ENCODE measurements at places on chromosomes 2 and 18. TPM values are rescaled to one million over a fixed set of nuclear protein-coding genes. Genes with fewer than 3 reads are reported as not detected.
A peak's percentile ranks its signal among the peaks of the same experiment; 100 is the strongest.

DNA sequence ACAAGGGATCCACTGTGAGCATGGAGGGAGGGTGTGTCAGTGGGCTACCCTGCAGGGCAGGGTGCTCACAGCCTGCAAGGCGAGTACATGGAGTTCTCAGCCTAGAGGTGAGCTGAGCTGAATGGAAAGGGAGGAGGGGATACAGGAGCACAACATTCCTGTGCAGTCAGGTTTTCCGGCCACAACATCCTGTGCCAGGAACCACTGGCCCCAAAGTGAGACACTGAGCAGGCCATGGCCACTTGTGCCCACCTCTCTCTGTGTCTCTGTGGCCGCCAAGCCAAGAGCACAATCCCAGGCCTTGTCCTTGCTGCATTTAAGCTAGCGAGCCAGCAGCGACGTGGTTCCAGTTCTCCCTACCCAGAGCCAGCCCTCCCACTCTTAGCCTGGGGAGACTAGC lies 6.1 kb downstream of the DOK1 start:
- no peak overlapping the region for H3K27ac ChIP-seq
- H3K4me1 ChIP-seq, result peaks cover 6% of the 10 kb centered on the region
- H3K4me3 ChIP-seq, result no peak overlapping the region
- peaks cover 39% of the 10 kb centered on the region for H3K27me3 ChIP-seq

- no peak overlapping the region for H3K4me3 ChIP-seq
- peaks cover 24% of the 10 kb centered on the region for H3K27me3 ChIP-seq
- H3K4me1 ChIP-seq, result peaks cover 37% of the 10 kb centered on the region
- H3K36me3 ChIP-seq, result no peaks in the 10 kb centered on the region
Measured at GRCh38 chr2:147433822-147434221, 411.0 kb upstream of the ACVR2A start.

DNA sequence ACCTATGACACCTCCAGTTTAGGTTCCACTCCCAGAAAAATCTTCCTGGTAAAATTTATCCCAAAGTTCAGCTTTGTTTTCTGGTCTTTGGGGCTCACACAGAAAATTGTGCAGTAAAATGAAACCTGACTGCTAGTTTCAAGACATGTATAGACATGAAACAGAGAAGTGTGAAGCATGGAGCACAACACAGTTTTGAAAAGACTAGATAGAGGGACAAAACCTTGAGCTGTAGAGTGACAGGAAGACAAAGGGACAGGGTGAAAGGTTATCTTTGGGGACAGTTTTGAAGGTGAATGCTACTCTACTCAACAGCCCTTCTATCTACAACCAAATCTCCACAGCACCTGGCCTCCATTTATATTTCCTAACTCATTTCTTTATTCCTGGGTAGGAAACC lies 352.6 kb downstream of the RBM43 start:
- H3K4me3 ChIP-seq, result no peak overlapping the region
- H3K4me1 ChIP-seq, result no peaks in the 10 kb centered on the region
- H3K36me3 ChIP-seq, result no peaks in the 10 kb centered on the region
- H3K27me3 ChIP-seq, result peaks cover 10% of the 10 kb centered on the region

DNA sequence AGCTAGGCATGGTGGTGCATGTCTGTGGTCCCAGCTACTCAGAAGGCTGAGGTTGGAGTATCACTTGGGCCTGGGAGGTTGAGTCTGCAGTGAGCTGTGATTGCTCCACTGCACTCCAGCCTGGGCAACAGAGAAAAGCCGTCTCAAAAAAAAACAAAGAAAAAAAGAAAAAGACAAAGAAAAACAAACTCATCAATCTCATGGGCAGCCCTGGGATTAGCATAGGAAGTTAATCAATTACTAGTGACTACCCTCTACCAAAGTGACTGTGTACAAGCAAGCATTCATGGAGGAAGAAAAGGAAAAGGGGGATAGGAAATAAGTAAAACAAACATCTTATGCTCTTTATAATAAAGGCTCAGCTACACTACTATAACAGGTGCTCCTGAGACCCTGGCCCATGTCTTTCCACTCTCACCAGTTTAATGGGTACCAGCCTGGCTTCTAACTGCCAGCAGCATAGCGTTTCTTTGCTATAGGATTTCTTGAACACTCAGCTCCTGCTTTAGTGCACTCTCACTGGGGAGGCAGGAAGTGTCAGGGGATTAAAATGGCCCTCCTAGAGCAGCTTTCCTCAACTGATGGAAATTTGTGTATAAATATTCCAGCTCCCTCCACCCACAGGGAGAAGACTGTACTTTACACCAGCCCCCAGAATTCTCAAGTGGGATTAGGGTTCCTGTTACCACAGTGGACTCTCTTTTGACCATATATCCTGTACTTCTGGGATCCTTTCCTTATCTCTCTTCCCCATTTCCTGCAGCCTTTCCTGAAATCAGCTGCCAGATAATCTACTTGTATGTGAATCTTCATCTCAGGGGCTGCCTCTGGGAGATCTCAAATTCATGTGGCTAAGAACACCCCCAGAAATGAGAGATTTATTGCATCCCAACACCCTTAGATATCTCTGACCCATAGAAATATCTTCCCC lies 91.3 kb upstream of the GLS start:
- H3K4me1 ChIP-seq, result peaks cover 56% of the 10 kb centered on the region
- peak overlapping the region; percentile 96 for H3K27ac ChIP-seq
- peak overlapping the region; percentile 23 for H3K4me3 ChIP-seq
- no peaks in the 10 kb centered on the region for H3K27me3 ChIP-seq
- no peak for DNase-seq
- H3K36me3 ChIP-seq, result no peaks in the 10 kb centered on the region

DNA sequence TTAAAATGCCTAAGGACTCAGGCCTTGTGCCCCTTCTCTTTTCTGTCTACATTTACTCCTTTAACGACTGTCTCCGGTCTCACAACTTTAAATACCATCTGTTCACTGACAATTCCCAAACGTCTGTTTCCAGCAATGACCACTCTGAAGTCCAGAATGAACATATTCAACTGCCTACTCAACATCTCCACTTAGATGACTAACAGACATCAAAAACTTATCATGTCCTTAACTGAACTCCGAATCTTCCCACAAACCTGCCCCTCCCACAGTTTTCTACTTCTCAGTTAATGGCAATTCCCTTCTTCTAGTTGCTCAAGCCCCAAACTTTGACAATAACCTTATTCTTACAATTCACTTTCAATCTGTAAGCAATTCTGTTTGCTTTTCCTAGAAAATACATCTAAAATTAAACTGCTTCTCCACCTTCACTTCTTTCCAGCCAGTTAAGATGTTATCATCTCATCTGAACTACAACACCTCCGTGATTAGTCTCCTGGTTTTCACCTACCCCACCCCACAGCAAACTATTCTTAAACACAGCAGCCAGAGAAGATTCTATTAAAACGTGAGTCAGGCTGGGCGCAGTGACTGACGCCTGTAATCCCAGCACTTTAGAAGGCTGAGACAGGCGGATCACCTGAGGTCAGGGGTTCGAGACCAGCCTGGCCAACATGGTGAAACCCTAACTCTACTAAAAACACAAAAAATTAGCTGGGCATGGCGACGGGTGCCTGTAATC lies 2.8 kb downstream of the C1D start:
- peak overlapping the region; percentile 20 for H3K4me3 ChIP-seq
- H3K27ac ChIP-seq, result no peak overlapping the region
- peaks cover 7% of the 10 kb centered on the region for H3K4me1 ChIP-seq
- no peaks in the 10 kb centered on the region for H3K27me3 ChIP-seq
- DNase-seq, result no peak

- no peak overlapping the region for H3K27ac ChIP-seq
- H3K36me3 ChIP-seq, result no peaks in the 10 kb centered on the region
- peaks cover 13% of the 10 kb centered on the region for H3K4me1 ChIP-seq
- no peak overlapping the region for H3K4me3 ChIP-seq
- no peaks in the 10 kb centered on the region for H3K27me3 ChIP-seq
Measured at GRCh38 chr2:201916565-201916964, 110.2 kb downstream of the CDK15 start.

DNA sequence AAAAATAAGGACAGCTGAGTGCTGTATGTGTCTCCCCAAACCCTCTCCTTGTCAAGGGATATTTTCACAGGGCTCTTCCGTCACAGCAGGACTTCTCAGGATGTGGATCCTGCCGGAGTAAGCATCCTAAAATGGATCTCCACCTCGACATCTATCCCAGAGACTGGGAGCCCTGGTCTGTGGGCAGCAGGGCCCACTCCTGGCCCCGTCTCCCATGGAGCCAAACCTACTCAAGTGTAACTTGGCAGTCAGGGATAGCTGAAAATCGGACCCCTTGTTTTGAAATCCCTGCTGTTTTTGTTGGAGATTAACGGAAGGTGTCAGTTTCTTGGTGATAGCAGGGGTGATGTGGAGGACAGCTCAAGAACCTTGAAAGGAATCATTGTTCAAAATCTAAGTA lies 109.0 kb upstream of the TWIST2 start:
- no peak for DNase-seq
- H3K4me1 ChIP-seq, result peaks cover 15% of the 10 kb centered on the region
- H3K27ac ChIP-seq, result no peak overlapping the region
- H3K27me3 ChIP-seq, result peaks cover 30% of the 10 kb centered on the region
- H3K36me3 ChIP-seq, result no peaks in the 10 kb centered on the region

DNA sequence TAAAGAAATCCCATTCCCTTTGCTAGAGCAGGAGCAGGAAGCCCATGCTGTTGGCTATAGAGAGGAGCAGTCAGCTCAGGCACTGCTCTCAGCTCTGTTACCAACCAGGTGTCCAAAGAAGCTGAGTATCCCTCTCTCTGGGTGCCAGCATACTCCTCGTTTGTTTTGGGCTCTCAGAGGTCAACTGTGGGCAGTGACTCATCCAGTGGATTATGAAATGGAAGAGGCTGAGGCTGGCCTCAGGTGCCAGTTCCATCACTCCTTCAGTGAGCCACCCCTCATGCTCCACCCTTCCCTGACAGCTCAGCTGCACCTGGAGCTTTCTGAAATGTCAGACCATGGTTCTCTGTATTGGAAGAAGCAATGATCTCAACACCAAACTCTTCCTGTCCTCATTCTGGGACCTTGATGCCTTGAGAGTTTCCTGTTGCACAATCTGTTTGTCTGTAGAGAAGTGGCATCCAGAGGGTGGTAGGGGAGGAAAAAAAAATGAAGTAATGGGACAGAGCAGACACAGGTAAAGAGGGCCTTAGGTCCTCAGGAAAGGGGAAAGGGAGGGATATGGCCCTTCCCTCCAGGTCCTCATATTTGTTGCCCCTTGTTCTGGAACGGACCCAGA lies 31.2 kb upstream of the EN1 start:
- H3K27ac ChIP-seq, result no peak overlapping the region
- no peaks in the 10 kb centered on the region for H3K36me3 ChIP-seq
- no peak for DNase-seq
- H3K4me1 ChIP-seq, result peaks cover 4% of the 10 kb centered on the region

DNA sequence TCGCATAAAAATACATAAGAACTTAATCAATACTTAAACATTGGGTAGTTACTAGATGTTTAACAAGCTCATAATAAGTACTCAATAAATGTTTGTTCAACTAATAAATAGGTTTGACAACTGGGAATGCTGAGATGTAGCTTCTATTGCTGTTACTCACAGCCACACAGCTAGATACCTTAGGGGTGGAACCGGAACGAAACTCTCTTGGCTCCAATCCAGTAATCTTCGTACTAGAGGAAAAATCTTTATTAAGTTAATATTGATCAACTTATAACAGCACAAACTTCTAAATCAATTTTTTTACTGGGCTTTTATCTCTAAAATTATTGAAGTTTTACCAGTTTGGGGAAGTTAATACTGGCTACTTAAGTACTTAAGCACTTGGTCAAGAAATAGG lies 247.8 kb downstream of the PAX3 start:
- DNase-seq, result no peak
- H3K4me1 ChIP-seq, result no peaks in the 10 kb centered on the region
- H3K27me3 ChIP-seq, result peaks cover 73% of the 10 kb centered on the region
- H3K4me3 ChIP-seq, result no peak overlapping the region
- H3K27ac ChIP-seq, result no peak overlapping the region
- H3K36me3 ChIP-seq, result no peaks in the 10 kb centered on the region

DNA sequence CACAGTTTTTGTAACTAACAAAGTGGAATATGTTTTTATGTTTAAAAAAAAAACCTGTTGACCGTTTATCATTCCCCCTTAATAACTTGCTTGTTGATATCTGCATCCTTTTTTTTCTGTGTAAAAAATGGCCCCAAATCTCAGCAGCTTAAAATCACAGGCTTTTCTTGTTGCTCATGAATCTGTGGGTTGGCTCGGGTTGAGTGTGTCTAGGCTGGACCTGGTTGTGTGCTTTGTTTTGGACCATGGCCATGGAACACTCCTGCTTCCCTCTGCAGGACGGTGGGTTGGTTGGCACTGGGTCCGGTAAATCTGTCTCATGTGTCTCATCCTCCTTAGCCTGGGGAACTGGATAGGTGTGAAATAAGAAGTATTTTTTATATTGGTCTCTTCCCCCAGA lies 139.0 kb upstream of the LINC00305 start:
- no peaks in the 10 kb centered on the region for H3K36me3 ChIP-seq
- H3K4me3 ChIP-seq, result no peak overlapping the region
- H3K27ac ChIP-seq, result no peak overlapping the region
- no peak for DNase-seq

DNA sequence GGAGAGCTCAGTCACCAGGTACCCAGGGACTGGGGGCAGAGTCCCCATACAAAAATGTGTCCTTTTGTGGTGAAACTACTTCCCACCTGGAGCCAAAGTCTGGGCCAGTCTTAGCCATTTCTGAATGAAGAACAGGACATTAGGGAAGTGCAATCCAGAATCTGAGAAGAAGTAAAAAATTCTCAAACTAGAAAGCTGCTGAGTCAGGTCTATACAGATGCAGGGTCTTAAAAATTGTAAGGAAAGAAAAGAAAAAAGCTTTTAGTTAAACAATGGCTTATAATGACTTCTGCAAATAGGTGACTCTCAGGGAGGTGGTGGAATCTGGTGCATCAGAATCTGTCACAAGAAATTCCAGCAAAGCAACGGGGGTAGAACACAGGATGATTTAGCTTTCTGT lies 13.5 kb downstream of the ZBTB7C start:
- no peak overlapping the region for H3K27ac ChIP-seq
- peaks cover 64% of the 10 kb centered on the region for H3K27me3 ChIP-seq
- H3K4me1 ChIP-seq, result no peaks in the 10 kb centered on the region

DNA sequence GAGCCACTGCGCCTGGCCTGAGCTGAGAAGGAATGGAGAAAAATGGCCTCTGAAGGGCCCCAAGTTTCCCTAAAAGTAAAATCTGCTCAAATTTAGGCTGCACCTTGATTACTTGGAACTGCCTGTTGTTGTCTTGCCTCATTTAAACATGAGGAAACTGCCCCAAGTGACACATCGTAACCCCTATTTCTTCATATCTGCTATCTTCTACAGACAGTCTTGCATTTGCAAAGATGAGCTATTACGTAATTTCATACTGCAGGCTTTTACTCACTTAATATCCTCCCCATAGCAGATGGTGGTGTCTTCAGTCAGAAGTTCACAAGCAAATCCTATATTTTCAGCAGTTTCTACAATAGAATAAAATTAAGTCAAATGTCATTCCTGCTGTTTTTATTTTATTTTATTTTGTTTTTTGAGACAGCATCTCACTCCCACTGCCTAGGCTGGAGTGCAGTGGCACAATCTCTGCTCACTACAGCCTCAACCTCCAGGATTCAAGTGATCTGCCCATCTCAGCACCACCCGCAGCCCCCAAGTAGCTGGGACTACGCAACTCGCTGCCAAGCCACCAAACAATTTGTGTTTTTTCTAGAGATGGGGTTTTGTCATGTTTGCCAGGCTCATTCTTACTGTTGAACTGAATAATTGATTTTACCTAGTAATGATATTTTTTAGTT lies 45.3 kb upstream of the NARS1 start:
- peaks cover 18% of the 10 kb centered on the region for H3K4me1 ChIP-seq
- H3K27ac ChIP-seq, result peak overlapping the region; percentile 33
- DNase-seq, result no peak
- H3K4me3 ChIP-seq, result no peak overlapping the region

Gene PARD3B
- 34.4 TPM for total RNA-seq

Gene IGFBP5
- 75.3 TPM for total RNA-seq

Gene SLC9A2
- total RNA-seq, result 1.6 TPM

Gene PSTPIP2
- 6.1 TPM for total RNA-seq

Gene TAF4B
- 1.8 TPM for total RNA-seq
